Stimulated activated CD4-positive, alpha-beta T cell treated with anti-CD3 and anti-CD28 coated beads, Interleukin-4, amount 100 ng/mL, for 4 hours (primary cell): ENCODE measurements at places on chromosomes 5 and 9.
A peak's percentile ranks its signal among the peaks of the same experiment; 100 is the strongest.

DNA sequence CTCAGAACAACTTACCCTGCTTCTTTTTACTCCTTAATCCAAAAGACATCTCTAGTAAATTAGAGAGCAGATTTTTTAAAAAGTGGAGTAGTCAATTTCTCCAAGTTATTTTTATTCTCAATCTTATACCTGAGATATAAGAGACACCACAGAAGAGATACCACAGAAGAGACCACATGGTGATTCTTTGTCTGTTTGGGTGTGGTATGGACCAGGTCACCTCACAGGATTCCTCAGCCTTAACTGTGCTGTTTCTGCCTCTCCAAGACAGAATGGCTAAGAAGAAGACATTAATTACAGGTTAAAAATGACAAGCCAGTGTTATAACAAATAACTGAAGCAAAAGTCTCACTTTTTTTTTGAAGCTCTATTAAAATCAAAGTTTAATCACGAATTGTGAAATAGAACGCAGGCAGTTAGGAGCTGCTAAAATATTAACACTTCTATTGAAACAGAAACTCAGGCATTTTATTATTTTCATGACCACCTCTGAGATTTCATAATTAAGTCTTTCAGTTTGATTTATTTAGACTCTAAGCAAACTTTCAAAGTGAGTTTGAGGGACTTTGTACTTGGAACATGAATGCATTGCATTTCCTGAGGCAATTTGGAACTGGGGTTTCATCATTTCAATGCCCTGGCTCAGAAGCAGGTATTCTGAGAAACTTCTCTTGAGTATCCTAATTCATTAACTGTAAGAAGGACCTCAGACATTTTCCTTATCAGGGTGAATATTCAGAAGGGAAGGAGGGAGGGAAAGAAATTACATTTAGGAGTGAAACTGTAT lies 280.7 kb downstream of the KCTD16 start:
- DNase-seq, result no peak

GRCh38 chr5:96067894-96068614 lies 106.4 kb upstream of the ELL2 start:
- DNase-seq, result no peak

DNA sequence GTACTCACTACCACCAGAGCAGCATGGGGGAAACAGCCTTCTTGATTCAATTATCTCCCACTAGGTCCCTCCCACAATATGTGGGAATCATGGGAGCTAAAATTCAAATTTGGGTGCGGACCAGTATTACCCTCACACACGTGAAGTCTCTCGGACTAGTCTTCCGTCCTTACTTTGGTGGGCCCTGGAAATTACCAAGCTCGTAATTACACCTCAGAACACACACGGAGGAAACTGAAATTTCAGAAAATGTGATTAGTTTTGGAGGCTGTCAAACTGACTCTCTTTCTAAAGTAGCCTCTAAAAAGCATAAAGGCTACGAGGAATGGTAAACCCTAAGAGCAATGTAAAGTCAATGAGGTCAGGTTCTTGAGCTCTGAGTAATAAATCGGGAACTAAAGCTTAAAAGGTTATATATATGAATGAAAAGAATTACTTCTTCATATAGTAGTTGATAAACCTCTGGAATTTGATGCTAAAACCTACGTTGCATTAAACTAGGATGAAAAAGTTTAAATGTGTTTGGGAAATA lies 842 bp upstream of the FEM1C start:
- DNase-seq, result no peak

- no peak for DNase-seq
Measured at GRCh38 chr9:38024036-38024681, 44.9 kb downstream of the SHB start.

GRCh38 chr9:98140503-98140902 lies 21.5 kb upstream of the TRIM14 start:
- no peak for DNase-seq

GRCh38 chr5:113292462-113292861 lies 142.3 kb downstream of the TSSK1B start:
- no peak for DNase-seq

DNA sequence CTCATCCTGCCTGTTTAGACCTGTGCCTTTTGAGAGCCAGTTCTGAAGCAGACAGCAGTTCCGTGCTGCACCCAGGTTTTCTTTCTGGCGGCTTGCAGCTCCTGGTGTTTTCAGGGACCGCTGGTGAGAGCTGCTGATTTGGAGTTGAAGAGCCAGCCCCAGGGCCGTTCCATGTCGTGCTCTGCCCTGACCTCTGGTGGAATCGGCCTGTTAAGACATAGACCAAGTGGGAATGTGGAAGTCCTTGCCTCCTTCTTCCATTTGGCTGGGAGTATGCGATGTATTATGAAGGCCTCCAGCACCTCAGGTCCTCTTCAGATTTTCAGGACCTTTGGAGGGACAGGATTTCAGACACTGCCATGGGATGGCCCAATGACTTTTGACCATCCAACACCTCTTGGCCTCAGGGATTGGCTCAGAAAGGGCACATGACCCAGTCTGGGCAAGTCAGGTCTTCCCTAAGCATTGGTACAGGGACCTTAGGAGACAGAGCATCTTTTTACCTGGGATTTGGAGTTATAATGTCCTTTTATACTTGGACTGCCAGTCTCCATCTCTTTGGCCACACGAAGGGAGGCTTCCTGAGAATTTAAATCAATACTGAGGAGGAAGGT lies 136.1 kb upstream of the CLINT1 start:
- peak; percentile 41 for DNase-seq

DNA sequence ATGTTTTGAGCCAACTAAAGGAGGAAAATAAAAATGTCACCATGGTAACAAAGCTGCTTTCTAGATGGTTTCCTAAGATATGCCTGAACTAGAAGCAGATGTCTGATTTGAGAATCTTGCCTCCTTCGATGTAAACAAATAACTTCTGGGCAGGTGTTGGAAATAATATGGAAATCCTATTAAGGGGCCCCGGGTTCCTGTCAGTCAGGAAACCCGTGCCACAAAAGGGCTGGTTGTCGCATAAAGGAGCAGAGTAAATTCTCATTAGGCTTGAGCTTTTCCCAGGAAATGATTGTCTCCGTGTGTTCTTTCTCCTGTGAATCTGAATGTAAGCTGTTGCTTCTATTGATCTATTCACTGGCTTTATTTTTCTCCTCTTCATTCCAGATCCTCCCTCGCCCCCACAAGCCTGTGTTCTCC lies 90.8 kb downstream of the TLE4 start:
- DNase-seq, result no peak

- DNase-seq, result no peak
Measured at GRCh38 chr9:38162332-38163211, 93.5 kb upstream of the SHB start.

DNA sequence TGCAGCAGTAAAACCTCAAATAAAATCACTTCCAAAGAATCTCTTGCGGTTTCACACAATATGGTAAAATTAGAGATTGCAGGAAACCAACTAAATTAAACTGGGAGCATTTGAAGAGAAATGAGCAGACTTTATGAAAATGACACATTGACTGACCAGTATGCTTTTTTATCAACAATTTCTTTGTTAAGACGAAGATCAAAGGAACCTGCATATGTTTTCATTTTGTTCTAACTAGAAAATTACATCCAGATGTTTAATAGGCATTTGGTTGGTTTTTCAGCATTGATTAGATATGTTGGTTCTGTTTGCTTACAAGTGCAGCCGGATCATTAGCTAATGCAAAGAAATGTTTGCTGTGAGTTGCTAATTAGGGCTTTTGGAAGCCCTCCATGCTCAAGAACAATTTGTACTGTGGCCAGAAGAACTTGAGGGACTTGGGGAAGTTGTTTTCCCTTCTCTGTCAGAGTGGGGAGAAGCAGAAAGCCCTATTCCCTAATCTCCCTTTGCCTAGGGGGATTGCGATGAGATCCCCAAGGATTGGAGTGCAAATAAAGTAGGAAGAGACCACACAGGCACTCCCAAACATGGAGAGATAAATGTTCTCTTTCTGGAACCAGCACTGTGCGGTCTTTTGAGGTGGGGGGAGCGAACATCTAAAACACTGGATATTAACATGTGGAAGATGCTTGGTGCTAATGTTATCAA lies 4.5 kb upstream of the TLE1 start:
- no peak for DNase-seq

DNA sequence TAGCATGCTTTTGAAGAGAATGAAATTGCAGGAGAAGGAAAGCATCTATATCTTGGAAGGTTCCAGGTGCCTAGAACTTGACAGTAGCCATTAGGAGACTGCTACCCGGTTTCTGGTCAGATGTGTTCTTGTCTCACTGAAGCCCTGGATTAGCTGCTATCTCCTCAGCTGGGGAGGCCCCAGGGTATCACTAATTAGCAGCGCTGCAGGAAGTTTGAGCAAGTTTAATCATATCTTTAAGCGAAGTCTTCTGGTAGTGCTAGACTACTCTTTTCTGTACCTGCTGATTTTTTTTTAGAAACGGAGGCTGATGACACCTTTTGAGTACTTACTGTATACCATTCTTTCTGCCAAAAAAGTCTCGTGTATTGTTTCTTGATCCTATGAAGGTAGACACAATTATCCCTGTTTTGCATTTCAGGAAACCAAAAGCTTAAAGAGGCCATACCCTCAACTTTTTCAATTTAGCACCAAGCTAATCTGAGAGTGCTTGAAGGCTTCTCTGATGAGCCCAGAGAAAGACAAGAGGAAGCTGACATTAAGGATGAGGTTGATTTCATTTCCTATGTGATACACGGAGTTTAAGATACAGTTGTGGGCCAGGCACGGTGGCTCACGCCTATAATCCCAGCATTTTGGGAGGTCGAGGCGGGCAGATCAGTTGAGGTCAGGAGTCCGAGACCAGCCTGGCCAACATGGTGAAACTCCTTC lies 201.3 kb downstream of the ARHGAP26 start:
- DNase-seq, result no peak

DNA sequence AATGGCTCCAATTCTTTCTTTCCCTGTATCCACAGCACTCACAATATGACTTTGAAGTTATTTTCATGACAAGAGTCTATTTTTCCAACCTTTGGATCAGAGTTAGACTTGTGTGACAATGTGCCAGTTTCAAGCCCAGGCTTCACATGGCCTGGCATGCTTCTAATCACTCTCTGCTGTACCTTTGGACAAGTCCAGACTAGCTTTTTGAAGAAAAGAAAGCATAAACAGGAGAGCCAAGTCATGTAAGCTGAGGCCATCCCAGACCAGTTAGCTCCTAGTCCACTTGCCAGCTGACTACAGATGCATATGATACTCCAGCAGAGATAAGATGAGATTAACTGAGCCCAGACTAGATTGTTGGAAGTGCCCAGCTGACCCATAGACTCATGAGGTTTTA lies 513.6 kb upstream of the C9orf72 start:
- DNase-seq, result no peak

DNA sequence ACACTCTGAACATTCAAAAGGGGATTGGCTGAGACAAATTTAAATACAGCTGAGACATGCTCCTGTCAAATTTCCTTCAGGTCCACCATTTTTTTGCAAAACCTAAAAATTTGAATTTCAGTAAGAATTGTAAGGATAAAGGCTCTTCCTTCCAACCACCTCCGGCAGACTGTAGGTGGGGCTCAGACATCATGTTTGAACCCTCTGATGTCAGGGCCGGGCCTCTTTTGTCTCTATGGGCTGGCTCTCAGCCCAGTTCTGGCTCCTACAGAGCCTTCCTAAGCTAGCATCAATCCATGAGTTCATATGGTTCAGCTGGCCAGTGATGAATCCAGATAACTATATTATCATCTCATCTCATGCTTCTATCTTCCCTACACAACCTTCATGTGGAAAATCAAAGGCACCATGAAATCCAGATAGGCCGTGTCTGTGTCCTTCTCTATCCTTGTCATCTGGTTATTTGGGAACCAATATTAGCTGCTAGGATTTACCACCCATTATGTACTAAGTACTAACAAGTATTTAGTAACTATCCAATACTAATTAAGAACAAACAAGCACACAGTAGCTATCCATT lies 44.2 kb downstream of the NIPSNAP3B start:
- DNase-seq, result no peak

DNA sequence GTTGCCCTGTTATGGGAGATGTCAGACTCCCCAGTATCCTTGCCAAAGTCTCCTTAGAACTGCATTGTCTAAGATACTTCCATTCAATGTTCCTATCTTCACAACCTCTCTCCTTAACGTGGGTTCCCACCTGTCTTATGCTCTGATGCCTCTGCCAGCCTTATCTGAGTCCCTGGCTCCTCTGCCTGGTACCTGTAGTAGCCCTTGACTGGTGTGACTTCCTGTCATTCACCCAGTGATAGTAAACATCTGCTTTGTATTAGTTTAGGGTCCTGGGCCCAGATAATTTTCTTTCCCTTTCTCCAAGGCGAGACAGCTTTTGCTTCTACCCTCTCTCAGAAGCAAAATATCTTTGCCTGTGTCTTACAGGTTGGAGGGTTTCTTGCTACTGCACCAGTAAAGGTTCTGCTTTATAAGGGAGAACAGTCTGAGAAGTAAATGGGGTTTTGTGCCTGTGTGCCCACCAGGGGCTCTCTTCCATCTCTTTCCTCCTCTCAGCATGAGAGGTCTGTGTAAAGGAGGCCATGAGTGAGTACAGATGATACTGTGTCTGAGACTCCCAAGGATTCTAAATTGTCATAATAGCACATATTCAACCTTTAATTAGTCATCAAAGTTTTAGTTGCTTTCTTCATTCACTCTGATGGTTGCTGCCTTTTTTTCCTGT lies 220.8 kb downstream of the PRR16 start:
- DNase-seq, result no peak

DNA sequence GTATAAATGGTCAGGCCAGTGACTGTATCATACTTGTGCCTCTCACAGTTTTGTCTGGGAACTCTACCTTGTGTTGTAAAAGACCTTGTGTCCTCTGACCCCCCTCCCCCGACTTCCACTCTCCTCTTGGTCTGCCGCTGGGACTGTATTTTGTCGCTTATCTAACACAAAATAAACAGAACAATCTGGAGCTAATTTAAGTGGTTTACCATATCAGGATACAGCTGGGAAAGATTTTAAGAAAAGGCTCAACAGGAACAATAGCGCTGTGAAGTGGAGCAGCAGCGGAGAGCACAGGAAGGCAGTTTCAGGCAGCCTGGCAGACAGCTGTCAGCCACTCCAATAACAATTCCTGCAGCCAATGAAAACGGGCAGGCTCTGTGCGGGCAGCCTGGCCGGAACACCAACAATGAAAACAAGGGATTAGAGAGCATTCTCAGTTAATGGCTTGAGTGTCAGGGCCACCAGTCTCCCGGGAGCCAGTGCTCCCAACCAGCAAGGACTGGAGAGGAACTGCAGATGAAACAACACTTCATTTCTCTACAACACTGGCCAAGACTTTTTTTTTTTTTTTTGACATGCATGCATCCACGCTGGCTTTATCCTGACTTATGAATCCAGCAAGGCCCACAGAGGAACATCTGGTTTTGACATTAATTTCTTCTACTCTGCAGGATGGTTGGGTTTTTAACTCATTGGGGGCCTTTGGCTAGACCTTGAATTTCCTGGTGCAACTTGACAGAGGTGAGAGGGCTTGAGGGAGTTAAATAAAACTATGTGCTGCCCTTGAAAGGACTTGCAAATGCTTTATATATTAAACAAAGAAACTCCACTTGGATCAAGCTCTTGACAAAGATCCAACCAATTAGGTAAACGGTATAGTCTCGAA lies 76.7 kb downstream of the ARSB start:
- no peak for DNase-seq

GRCh38 chr9:131799177-131799823 lies 59.4 kb upstream of the RAPGEF1 start:
- peak; percentile 19 for DNase-seq
